AG04450 (cell line): ENCODE measurements at places on chromosomes 1 and 21. TPM values are rescaled to one million over a fixed set of nuclear protein-coding genes. Genes with fewer than 3 reads are reported as not detected.

DNA sequence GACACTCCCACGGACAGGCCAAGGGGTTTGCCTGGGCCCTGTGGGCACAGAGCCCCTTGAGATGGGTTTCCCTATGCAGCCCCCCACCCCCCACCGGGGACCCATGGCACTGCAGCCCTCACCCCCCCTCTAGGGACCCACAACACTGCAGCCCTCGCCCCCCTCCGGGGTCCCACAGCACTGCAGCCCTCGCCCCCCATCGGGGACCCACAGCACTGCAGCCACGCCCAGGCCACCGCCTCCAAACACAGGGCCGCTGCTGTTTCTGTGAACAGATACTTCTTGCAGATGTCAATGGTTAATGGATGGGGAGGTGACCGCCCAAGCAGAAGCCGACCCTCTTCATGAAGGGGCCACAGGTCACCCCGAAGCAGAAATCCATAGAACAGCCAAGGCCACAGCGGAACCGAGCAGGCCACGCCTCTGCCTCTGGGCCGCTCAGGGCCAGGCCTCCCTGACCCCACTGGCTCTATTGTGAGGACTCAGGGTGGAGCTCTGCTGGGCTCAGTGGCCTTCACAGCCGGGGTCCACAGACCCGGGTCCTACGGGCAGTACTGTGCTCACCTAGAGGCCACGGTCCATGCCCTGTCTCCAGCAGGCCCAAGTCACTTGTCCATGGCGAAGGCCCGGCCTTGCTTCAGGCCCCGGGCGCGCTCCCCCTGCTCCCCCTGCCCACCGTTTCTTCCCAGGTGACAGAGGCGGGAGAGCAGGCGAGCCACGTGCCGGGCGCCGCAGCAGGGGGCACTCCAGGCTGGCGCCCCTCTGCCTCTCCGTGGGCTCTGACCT, 4.1 kb upstream of the POFUT2 start:
- DNase-seq: no peak

DNA sequence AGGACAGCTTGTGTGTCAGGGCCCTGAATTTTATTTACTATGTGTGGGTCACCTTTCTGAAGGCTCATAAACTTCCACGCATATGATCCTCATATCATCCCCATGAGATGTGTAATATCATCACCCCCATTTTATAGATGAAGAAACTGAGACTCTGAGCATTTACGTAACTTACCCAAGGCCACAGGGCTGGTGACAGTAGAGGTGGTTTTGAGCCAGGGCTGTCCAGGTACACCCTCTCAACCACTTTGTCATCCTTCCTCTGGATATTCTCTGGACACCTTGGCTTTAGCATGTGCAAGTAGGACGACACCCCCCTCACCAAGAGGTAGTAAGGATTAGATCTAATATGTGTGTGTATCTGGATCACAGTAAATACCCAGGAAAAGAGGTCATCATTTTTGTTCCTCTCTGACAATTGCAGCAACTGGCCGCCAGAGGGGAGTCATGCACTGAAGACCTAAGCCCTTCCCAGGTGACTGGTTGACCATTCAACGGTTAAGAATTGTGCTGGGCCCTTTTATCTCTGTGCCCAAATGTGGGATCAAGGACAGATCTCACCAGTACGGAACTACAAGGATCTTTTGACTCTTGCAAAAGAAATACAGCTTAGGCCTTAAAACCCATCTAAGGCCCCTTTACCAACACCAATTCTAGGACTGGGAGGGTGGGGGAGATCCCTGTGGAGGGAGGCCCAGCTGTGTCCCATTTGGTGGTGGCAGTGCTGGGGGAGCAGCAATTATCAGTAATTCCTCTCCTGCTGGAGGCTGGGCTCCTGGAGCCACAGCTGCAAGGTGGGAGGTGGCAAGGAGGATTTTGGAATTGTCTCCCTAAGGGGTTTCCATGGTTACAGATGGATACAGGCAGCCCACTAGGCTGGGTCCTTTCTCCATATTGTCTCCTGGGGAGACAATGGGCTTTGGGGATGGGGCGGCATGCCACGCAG, 13.7 kb upstream of the E2F2 start:
- DNase-seq: no peak

DNA sequence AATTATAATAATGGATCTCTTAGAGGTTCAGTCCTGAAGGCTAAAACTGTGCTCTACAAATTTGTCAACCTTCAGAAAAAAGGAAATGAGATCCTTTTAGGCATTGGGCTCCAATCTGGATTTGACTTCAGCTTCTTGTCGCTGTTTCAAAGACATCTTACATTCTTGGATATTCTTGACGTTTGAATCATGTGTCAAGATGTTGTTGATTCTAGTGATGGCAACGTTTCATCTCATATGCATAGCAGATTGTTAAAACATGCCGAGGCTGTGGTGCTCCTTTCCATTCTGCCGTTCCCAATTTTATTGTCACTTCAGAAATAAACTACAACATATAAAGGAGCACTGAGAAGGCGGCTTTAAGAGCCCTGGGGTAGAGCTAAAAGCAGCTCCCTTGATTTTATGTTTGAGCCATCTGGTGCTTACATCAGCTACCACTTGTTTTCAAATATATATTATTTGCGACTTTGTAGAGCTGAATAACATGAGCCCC, 467.6 kb upstream of the ZRANB2 start:
- DNase-seq: no peak

GRCh38 chr1:12178511-12178910, 11.7 kb downstream of the TNFRSF1B start:
- no peak for DNase-seq

Gene C4BPA
- not detected in 2 replicates for polyA plus RNA-seq

GRCh38 chr1:209354840-209355165, 228.7 kb upstream of the CAMK1G start:
- no peak for DNase-seq

Gene OVAAL
- polyA plus RNA-seq: not detected in 2 replicates

DNA sequence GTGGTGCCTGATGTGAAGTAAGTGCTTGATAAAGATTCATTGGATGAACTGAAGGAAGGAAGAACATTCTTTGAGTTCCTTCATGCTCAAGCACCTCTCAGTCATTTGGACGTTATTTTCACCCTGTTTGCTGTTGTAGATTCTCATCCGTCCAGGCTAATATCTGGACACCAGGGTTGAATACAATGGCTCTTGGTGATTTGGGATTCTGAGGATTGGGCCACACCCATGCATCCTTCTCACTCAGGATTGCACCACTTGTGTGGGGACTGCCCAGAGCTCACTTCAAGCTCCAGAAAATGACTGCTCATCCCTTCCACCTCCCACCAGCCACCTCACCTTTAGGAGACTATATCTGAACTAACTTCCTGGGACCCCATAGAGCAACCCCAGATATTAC, 117.1 kb upstream of the IPO9 start:
- DNase-seq: no peak

- no peak for DNase-seq
These were observed 1.2 kb downstream of the XKR8 start for GRCh38 chr1:27960762-27961645.

Gene C1QB
- polyA plus RNA-seq: not detected in 2 replicates

Gene SGIP1
- 85.1 and 110 TPM in 2 replicates for polyA plus RNA-seq
